Left cardiac atrium (tissue), 4 donors: ENCODE measurements at places on chromosomes 6 and 20. TPM values are rescaled to one million over a fixed set of nuclear protein-coding genes. Genes with fewer than 3 reads are reported as not detected.

The NUS1 gene
- total RNA-seq, result 24.5 TPM

The PSMB9 gene
- 18.6 TPM for total RNA-seq

The PRSS35 gene
- 0.94 TPM for total RNA-seq

The UBE2C gene
- 0.73 TPM for total RNA-seq

The RPS6KA2 gene
- 95.7 TPM for total RNA-seq

DNA sequence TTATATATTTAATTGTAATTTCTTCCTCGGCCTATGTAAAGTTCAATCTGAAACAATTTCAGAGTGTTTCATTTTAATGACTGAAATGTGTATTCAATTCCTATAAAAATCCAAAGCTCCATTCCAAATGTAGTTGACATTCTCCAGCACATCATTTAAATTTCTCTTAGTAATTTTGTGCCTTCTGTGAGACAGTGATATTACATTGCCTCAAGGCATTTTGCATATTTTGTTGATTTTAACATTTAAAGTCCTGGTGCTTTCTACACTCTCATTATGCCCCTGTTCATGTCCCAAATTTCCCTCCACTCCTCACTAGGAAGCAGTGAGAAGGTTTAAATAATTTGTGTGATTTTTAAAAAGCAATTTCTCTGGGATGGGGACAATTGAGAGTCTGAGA lies 34.1 kb upstream of the THEMIS start:
- no peak for DNase-seq

GRCh38 chr6:39074486-39074885 lies 25.9 kb downstream of the GLP1R start:
- DNase-seq, result no peak

DNA sequence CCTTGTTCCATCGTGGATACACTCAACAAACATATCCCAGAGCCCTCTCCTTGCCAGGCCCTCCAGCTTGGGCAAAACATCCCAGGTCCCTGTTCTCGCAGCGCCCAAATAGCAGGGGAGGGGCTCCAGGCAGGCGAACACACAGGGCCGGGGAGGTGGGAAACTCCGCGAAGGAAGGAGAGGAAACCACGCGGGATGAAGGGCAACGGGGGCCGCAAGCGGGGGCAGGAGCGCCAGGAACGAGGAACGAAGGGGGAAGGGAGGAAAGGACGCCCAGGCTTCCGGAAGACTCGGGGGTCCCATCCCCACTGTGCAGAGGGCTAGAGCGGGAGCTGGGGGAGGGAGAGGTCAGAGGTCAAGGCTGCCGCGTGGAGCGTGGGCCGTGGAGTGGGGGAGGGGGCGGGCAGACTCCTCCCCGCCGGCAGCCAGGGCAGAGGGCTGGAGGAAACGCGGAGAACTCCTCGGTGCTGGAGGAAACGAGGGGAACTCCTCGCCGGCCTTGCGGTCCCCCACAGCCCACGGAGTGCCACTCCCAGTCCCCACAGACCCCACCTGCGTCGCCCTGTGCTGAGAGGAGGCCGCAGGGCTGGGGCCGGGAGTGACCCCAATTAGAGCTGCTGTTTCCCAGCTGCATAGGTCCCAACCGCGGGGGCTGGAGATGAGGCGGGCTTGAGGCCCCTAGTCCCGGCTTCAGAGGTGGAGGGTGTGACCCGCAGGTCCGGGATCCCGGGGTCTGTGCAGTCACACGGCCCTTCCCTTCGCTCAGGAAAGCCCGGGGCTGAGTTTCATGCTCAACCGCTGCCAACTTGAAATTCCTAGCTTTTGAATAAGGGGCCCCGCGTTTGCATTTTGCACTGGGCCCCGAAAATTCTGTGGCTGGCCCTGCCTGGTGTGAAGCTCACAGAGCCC lies 1.2 kb upstream of the RBM38 start:
- no peak for DNase-seq

- peak; percentile 75 for DNase-seq
These were observed 11.1 kb downstream of the LAMA5 start for GRCh38 chr20:62355878-62356588.

- no peak for DNase-seq
These were observed 248.7 kb upstream of the JAG1 start for GRCh38 chr20:10922506-10922905.

- peak; percentile 34 for DNase-seq
These were observed 43.2 kb upstream of the ADGRF5 start for GRCh38 chr6:46964716-46965519.

DNA sequence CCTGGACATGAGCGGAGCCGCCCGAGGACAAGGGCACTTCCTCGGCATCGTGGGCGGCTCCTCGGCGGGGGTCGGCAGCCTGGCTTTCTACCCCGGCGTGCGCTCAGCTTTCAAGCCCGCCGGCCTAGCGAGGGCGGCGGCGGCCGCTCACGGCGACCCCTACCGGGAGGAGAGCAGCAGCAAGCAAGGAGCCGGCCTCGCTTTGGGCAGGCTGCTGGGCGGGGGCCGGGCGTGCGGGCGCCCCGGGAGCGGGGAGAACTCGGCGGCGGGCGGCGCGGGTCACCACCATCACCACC lies 6.7 kb downstream of the PRDM13 start:
- no peak for DNase-seq

GRCh38 chr6:41372832-41373626 lies 37.6 kb downstream of the NCR2 start:
- no peak for DNase-seq

- no peak for DNase-seq
These were observed 1195.9 kb upstream of the MAP3K7 start for GRCh38 chr6:91782802-91783201.

DNA sequence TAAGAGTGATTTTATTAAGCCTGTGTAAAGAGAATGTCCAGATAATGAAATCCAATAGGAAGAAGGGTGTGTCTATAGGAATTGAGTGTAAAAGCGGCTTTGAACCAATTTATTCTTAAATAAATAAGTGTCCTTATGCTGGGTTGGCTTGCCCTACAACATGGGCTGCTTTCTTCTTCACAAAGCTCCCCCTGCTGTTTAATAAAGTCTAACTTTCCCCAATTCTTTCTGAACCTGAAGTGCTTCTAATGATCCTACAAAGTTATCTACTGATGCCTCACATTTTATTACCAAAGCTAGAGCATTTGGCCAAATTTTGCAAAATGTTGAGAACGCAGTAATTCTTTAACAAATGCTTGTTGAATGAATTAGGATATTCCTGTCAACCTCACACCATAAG lies 36.3 kb upstream of the SIRT5 start:
- no peak for DNase-seq

DNA sequence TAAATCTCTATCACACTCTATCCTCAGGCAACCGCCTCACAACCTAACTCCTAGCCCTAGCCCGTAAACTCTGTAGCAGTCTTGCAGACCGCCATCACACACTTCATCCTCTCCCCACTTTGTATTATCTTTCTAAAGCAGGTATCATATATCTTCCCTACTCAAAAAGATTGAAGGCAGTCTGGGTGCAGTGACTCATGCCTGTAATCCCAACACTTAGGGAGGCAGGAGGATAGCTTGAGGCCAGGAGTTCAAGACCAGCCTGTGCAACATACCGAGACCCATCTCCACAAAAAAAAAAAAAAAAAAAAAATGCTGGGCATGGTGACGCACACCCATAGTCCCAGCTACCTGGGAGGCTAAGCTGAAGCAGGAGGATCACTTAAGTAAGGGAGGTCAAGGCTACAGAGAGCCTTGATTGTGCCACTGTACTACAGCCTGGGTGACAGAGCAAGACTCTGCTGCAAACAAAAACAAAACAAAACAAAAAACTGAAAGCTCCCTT lies 22.9 kb downstream of the RANBP9 start:
- DNase-seq, result no peak

DNA sequence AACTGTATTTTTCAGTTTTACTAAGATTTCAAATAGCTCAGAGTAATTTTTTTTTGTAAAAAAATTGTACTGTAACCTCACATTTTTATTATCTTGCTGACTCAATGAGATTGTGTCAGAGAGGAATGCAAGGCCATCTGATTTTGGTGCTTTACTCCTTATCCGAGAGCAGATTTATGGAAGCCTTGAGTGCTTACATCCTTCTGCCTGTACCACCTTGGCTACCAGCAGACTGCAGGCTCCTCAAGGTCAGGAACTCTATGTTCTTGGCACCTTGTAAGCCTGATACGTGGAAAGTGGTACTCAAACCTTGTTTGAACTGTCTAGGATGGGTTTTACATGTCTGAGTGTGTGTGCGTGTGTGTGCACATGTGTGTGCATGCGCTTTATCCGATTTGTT lies 80.1 kb upstream of the MLIP start:
- DNase-seq, result no peak

GRCh38 chr6:132651062-132651461 lies 7.9 kb downstream of the TAAR1 start:
- no peak for DNase-seq
